ENCODE measurements at places on chromosomes 6 and 20.

DNA sequence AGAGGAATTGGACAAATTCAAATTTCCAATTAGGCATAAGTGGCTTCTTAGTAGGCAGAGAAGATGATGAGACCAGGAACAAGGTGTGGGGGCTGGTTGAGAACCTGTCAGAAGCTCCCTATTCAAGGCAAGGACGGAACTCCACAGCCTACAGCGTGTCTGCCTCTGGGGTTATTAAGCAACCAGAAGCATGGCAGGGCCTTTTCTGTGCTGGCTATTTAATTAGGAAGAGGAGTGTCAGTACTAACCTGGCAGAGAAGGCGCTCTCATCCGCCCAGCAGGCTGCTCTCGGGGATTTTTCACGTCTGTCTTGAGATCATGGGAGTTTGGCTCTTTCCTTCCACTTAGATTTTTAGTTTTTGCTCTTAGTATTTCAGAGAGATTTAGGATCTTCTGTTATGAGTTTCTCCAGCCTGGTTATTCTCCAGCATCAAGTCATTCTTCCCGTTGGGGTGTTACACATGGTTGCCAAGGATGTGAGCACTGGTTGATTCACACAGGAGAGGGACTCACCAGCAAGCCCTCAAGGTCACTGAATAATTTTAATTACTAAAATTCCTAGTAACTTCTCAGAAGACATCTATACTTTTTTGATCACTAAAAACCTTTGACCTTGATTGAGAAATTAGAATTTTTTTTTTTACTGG lies 23.9 kb downstream of the ADTRP start:
- DNase-seq, result no peak

DNA sequence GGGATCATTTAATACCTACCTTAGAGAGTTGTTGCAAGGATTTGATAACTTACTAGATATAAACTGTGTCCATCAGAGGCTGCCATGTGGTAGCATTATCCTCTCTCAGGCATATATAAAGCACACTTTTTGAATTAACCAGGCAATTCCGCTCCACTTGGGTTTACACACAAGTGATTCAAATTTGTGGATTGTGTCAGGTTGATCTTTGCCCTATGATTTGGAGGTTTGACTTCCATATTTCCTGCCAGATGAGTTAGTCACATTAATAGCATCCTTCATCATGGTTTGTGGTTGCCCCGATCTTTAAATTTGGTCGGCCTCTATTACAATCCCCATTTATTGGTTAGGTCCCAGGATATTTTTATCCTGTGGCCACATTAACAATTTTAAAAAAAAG lies 44.8 kb upstream of the CTAGE9 start:
- no peak for DNase-seq

DNA sequence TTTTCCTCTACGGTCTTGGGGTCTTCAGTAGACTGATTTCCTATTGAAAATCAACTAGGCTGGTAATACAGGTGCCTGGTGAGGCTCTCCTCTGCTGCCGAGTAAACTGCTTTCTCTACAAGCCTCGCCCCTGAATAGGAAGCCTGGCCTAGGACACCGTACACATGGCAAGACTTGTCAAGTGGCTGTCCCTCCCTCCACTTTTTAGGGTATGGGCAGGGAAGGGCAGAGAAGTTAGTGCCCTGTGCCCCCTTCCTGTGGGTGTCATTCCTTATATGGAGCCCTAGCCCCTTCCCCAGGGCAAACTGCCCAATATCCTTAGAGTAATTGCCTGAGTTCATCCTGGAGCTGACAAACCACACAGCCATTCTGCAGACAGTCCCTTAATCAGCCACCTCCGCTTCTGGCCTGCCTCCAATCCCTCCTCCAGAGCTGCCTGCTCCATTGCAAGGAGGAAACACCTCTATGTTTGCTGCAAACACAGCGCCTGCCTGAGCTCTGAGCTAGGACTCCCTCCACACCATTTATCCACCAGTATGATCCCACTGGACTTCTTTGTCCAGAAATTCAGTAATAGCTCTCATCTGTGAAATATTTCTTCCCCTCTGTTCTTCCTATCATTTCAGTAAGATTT lies 93.1 kb downstream of the CHD6 start:
- no peak for DNase-seq

DNA sequence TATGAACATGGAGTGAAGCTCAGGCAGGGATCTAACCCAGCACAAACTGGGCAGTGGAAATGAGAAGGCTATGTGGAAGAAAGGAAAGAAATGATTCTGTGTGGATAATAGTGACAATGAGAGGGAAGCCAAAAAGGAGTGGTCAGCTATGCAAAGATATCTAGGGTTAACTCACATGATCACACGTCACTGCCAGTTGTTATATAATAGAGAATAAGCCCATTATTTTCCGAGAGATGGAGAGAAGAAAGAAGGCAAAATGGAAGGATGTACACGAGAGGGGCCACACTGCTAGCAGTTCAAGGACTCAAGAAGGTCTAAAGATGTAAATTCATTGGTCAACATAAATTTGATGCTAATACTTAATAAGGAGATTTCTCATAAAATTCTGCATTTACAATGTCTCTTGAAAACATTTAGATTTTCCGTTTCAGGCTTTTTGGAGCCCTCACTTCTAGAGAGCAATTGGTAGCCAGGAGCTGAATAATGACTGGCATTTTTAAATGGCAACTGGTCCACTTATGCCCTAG lies 18.8 kb upstream of the RCAN2 start:
- DNase-seq, result no peak

GRCh38 chr20:23246717-23247664 lies 103.6 kb upstream of the NXT1 start:
- DNase-seq, result no peak

- no peak for DNase-seq
These were observed 72.8 kb upstream of the RALGAPA2 start for GRCh38 chr20:20785226-20785625.

Data from activated T-helper 1 cell treated with anti-CD3 and anti-CD28 coated beads, Interleukin-12 subunit alpha, Interleukin-12 subunit beta, Interleukin-2, Interleukin-4 antibody, amounts not matched to agents 30 ng/mL and 10 ng/mL and 1 ng/mL, durations not matched to agents 14 hours and 24 hours and 36 hours (primary cell).